Hematopoietic multipotent progenitor cell (in vitro differentiated cells): ENCODE measurements at places on chromosomes 11 and 22. TPM values are rescaled to one million over a fixed set of nuclear protein-coding genes. Genes with fewer than 3 reads are reported as not detected.
A peak's percentile ranks its signal among the peaks of the same experiment; 100 is the strongest.

DNA sequence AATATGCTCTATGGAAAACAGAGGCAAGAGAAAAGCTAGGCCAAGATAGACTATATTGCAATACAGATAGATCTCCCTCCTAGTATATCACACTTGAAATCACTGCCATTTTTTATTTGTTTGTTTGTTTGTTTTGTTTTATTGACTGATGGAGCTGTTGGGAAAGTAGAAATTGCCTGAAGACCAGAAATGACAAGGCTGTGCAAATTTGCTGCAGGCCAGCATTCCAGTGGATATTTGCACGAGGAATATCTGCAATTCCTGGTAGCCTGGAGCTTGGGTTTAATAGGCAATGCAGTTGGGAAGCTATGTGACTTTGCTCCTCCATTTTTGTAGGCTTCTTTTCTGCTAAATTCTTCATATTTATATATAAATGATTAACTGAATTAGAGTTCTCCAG is 991.7 kb downstream of the LRRC4C start:
- DNase-seq = no peak

DNA sequence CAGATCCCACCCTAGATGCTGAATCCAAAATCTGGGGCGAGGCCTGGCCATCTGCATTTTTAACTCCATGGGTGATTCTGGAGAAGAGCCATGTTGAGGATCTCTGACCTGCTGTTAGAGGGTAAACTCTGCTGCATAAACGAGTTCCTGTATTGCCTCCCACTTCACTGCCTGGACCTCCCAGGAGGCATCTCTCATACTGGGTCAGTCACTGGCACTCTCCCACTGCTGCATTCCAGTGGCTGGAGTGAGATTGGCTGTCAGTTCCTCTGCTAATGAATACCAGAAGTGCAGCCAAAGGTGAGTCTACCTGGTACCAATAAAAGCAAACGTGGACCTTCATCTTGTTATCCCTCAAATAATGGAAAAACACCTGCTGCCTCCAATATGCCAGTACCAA is 10.3 kb downstream of the POLDIP3 start:
- no peak for DNase-seq

GRCh38 chr11:36885154-36885553 is 287.1 kb upstream of the RAG2 start:
- DNase-seq = no peak

GRCh38 chr11:115659061-115659963 is 155.1 kb upstream of the CADM1 start:
- no peak for DNase-seq

Gene MUC6
- under 0.01 TPM for total RNA-seq

DNA sequence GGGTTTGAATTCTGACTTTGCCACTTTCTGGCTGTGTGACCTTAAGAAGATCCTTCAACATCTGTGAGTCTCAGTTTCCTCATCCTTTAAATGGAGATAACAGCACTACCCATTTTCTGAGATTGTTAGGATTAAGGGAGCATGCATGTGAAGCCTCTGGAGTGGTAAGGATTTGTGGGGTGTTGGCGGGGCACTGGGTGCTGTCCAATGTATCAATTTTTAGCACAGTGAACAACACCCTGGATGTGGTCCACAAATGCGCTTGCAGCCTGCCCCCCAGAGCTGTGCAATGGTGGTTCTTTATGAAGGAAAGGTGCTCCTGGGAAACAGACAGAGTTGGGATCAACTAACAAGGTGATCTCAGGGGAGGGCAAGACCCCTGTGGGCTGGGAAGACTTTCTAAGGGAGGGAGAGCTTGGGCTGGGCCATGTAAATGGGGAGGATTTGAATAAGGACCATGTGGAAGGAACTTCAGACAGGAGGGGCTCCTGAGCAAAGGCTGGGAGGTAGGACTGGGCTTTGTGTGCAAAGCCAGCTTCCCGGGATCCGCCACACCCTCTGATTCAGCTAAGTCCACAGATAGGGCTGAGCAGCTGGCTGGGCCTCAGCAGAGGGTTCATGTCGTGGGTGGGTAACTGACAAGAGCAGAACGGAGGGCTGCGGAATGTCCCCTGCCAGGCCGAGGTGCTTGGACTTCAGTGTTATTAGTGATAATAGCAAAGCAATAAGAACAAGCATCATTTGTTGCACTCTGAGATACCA is 22.7 kb upstream of the RASD2 start:
- no peak for DNase-seq

Gene LRRN4CL
- 0.27 TPM for total RNA-seq

- DNase-seq = no peak
Measured at GRCh38 chr11:128155590-128155989, 431.8 kb downstream of the ETS1 start.

DNA sequence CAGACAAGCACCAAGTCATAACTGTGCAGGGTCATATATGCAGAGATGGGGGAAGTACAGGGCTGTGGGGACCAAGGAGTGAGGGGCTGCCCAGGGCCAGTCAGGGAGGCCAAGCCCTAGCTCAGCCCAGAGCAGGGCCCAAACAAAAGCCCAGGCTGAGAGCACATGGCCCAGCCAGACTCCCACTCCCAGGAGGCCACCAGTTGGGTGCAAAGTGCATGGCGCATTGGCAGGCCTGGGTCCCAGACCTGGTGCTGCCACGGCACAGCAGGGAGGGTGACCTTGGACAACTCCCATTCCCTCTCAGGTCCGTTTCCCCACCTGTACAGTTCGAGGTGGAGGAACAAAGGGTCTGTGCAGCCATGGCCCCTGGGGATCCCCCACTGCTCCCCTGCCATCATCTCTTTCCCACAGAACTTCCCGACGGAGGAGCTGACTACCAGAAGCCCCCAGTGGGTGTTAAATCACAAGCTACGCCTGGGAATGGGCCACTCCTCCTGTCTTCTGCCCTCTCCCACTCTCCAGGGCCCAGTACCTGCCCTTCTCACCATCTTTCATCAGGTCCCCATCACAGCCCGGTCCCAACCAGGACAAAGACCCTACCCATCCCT is 608 bp downstream of the NIPSNAP1 start:
- DNase-seq = no peak

DNA sequence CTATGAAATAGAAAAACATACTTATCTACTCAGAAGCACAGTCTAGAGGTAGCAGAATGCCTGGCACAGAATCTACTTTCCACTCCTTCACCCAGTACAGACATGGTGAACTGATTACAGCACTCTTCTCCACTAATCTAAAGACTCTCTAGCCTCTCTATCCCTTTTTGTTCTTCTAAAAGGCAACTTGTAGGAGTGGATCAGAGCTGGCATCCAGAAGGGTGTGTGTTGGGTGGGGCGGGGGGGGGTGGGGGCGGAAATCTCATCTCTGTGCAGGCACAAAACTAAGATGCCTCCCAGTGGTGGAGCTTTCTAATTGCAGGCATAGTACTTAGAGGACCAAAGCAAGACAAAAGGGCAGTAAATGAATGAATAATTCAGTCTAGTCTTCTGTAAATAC is 11.5 kb upstream of the EMID1 start:
- DNase-seq = no peak

DNA sequence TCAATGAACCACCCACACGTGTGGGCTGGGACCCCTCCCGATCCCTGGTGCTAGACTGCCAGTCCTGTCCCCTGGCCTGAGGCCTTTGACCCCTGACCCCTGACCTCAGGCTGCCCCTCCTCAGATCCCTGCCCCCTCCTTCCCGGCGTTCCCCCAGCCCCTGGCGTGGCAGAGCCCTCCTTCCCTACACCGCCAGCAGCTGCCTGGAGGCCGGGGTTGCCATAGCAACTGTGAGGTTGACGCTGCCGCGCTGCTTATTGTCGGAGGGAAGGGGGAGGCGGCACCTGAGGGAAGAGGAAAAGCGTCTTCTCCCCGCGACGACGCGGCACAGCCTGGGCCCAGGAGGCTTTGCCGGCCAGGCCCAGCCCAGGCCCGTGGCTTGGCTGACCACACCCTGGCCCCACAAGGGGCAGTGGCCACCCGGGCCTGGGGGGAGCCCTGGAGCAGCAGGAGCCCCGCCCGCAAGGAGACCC is 32.6 kb downstream of the SHANK3 start:
- peak; percentile 18 for DNase-seq

DNA sequence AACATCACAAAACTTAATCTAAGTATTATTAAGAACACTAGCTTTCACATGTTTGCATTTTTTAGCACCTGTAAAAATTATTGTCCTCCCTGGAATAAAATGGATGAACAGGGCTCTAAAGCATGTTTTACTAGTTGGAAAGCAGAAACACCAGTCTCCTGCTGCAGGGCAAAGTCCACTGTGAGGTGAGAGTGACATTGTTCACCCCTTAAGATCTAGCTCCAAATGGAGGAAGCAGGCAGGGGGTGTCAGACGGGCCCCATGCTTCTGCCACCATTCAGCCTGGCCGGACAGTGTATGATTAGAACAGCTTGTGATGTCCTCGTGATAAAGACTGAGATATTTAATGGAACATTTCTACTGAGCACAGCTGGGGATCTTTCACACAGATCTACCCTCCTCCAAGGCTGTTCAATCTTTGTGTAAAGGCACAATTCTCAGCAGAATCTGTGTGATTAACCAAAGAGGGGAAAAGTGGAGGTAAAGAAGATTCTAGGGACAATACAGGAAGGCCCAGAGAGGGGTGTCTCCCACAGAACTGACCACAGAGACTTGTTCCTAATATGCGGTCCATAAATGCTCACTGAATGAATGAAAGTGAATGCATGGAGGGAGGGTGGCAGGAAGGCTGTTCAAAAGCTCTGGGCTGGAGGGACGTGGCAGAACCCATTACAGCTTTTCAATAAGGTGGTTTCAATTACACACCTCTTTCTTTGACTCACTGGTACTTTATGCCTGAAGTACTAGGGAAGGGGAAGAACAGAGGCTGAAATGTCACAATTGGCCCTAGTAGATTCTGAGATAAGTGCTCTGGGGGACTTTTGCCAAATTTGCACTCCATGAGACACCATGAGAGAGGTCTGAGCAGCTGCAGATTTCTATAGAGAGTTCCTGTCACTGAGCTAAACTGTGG is 239.1 kb upstream of the ARHGAP20 start:
- DNase-seq = no peak

DNA sequence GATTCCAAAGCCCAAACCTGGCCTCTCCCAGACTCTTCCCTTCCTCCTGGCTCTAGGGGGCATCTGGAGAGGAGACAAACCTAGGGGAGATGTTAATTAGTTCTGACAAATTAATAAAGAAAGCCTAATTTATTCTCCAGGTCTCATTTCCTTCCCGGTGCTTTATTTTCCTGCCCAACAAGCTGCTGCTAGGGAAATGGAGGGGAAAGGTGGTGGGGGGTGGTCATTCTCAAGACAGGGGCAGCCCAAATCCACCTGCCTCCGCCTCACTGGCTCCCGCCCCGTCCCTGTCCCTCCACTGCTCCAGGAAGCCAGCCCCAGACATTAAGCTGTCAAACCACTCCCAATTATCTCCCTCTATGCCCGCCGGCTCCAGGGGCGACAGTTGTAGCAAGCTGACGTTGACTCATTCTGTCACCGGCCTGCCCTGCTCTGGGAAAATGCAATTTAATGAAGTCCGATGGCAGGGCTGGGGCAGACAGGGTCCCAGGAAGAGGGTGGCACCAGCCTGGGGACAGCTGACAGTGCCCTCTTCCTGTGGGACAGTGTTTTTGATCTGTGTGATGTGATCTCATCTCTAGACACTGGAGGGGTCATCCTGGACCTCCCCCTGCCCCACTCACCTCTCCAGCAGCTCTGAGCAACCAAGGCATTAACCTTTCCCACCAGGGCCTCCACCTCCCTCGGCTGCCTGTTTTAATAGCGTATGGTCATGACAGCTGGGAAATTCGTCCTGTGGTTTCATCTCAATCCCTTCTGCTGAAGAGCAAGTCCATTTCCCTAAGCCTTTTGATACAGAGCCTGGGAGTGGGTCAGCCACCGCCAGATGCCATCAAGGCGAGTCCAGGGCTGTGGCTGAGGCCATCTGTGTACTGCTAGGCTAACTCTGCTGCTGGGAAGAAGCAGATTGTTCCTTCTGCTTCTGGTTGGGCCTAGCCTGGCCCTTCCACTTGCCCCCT is 27.1 kb downstream of the NECTIN1 start:
- DNase-seq = no peak
